ENCODE measurements at places on chromosomes 7 and 10. TPM values are rescaled to one million over a fixed set of nuclear protein-coding genes. Genes with fewer than 3 reads are reported as not detected.
A peak's percentile ranks its signal among the peaks of the same experiment; 100 is the strongest.

GRCh38 chr7:15326044-15326644, 235.7 kb downstream of the AGMO start:
- peak; percentile 19 for DNase-seq

DNA sequence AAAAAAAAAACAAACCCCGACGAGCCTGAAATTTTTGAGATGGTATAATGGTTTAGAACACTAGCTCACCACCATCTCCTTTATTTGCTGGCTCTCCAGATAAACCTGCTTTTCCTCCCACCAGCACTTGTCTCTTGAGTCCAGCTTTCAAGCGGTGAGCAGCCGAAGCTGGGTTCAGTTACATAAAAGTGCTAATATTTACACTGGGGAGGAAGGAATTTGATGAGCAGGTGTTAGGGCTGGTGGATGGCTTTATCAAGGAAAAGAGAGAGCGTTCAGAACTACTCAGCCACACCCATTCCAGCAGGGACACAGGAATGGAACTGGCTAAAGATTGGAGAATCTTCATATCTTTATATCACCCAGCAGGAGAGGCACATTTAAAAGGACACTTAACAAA, 6.6 kb upstream of the CALML3 start:
- no peak for DNase-seq

GRCh38 chr7:36306722-36307121, 82.9 kb upstream of the ANLN start:
- no peak for DNase-seq

DNA sequence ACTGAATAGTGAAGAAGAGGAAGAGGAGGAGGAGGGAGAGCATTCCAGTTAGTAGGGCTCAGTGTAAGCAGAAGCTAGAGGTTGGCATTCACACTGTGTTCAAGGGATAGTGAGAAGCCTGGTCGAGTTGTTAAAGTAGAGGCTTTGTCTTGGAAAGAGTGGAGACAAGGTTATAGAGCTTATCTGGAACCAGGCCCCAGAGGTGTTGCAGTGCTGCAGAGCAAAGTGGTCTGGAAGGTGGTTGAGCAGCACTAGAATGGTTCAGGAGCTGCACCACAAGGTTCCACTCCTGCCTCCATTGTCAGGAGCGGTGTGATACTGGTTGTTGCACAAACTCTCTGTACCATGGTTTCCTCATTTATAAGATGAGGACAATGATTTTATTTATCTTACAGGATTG, 8.8 kb upstream of the PCGF5 start:
- no peak for DNase-seq

GRCh38 chr10:95694665-95695064, 938 bp upstream of the TCTN3 start:
- no peak for DNase-seq

GRCh38 chr7:131455546-131455945, 100.9 kb downstream of the PODXL start:
- no peak for DNase-seq

DNA sequence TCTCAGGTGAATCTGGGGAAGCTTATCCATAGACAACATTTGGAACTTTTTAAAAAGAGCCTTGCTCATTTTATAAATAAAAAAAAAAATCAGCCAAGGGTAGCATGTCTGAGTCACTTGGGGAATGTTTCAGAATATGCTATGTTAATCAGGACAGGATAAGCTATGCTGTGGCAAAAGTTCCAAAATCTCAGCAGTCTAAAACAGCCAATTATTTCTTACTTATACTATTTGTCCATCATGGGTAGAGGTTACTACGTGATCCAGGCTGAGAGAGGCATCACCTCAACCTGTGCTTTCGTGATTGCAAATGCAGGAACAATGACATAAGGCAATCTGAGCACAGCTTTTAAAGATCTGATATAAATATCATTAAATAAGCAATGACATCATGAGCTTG, 6.5 kb downstream of the SLC13A1 start:
- DNase-seq: no peak

DNA sequence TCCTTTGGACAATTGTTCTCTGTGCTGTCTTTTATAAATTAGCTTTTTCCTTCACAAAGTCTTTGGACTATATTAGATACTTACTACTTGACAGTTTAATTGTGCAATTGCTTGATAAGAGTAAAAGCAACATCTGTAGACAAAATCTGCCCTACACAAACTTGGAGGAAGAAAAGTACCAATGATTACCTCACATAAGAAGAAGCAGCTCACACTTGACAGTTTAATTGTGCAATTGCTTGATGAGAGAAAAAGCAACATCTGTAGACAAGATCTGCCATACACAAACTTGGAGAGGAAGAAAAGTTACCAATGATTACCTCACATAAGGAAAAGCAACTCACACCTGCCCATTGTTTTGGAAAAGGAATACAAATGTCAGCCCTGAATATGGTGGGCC, 17.1 kb upstream of the SCIN start:
- DNase-seq: no peak

GRCh38 chr10:62613424-62613823, 191.1 kb upstream of the ADO start:
- no peak for DNase-seq

DNA sequence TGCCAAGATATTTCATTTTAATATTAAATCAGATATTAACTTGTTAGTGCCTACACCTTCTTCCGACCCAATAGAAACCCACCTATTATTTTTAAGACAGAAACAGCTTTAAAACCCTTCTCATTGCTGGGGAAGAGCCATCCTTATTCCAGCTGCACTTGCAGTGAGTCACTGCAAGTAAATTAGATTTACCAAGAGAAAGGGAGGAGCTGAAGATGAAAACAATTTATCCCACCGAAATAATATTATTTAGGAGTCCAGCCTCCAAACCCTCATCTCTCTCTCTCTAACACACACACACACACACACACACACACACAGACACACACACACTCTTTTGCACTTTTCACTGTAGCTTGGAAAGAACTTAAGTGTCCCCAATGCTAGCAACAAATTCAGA, 26.9 kb downstream of the TWIST1 start:
- DNase-seq: no peak

DNA sequence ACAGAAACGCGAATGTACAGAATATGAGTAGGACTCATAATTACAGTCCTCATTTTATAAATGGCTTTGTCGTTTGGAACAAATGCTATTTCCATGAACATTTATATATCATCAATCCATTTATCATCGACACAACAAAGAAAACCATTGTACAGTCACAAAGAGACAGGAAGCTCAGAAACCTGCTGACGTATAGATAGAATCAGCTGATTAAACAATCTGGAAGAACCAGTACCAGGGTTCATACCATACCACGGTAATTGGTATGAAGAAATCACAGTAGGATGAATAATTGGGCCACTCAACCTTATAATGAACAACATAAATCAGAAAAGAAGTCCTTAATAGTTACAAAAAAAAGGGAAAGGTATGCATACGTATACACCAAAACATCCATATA, 295.0 kb downstream of the PARD3 start:
- DNase-seq: no peak

DNA sequence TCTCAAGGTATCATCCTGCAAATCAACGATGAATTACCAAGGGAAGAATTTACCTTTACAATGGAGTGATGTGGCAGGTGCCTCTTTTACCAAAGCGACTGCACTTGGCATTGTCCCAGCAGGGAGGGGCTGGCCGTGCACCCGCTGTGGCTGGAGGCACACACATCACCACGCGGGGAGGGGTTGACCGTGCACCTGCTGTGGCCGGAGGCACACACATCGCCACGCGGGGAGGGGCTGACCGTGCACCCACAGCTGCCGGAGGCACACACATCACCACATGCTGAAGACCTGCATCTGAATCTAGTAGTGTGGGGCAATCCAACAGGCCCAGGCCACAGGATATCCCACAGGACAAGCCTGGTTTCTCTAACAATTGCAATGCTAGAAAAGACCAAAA, 493.5 kb downstream of the DNAJB6 start:
- no peak for DNase-seq

DNA sequence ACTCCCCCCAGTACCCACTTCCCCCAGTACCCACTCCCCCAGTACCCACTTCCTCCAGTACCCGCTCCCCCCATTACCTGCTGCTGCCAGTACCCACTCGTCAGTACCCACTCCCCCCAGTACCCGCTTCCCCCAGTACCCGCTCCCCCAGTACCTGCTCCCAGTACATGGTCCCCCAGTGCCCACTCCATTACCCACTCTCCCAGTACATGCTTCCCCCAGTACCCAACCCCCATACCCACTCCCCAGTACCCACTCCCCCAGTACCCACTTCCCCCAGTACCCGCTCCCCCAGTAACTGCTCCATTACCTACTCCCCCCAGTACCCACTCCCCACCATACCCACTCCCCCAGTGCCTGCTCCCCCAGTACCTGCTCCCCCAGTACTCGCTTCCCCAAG, 550.6 kb downstream of the DNAJB6 start:
- no peak for DNase-seq

- DNase-seq: no peak
Observed at GRCh38 chr10:62162261-62162981, 106.2 kb downstream of the RTKN2 start.

DNA sequence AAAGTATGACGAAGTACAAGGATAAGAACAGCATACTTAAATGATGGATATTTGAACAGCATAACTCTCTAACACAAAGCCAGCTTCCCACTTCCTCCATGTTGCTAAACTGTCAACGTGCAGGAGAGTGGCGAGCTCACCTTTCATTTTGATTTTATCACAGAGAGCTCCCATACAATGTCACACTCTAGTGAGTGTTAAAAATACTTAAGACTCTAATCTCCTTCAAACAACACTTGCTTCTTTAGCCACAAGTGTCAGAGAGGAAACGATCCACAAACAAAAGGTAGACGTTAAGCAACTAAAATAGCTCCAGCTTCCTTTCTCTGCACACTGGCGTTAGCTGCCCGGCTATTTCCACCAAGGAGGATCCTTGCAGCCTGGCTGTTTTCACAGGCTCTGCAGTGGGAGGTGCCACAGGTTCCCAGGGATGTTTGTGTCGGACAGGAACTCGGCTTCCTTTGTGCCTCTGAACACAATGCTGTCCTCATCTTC, 194.6 kb downstream of the COBL start:
- DNase-seq: peak; percentile 48

DNA sequence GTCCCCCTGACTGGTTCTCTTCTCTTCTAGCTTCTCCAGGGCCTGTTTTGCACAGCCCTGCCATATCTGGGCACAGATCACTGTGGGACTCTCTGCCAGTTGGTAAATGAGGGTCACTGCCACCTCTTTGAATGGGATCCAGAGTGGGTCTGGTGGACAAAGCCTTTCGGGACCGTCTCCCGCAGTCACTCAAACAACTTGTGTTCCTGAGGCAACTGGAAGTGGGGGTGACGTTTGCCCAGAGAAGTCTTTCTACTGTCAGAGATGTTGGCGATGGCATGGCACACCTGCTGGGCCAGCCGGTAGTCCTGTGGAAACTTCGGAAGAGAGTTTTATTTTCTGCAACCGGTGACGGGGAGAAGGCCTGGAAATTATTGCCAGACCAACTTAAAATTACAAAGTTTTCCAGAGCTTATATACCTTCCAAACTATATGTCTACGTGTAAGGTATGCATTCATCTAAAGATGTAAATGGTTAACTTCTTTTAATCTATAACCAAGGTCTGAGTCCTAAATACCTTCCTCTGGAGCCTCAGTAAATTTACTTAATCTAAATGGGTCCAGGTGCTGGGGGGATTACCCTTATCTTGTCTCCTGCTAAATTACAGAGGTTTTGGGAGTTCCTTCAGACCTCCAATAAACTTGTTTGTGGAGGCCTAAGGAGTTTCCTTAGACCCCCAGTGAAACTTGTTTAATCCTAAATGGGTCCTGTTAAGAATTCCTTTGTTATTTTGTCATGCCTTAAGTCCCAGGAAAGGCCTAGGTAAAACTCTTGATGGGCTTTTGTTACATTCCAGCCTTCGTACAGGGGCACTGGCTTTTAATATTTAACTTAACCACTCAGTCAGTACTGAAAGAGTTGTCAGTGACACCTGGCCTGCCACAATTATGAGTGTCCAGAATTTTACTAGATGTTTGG, 94.0 kb downstream of the NPSR1 start:
- no peak for DNase-seq

GRCh38 chr7:35802649-35803048, 1.8 kb downstream of the SEPTIN7 start:
- DNase-seq: no peak

GRCh38 chr7:81960026-81960425, 190.2 kb upstream of the HGF start:
- DNase-seq: no peak

GRCh38 chr10:113301342-113301984, 251.4 kb upstream of the HABP2 start:
- DNase-seq: no peak

DNA sequence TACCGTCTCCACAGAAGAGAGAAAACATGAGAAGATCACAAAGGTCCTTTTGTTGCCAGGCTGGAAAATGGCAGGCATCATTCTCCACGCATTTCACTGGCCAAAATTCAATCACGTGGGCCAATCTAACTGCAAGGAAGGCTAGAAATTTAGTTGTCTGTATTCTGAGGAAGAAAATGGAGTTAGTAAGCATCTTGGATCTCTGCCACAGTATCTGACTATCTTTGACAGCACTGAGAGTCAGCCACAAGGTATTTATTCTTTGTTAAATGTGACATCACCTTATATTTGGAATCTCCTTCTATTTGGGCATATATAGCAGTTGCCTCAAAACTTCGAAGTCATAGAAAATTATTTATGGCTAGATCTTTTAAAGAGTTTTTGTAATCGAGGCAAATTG, 213.9 kb downstream of the NSUN6 start:
- no peak for DNase-seq

- DNase-seq: no peak
Observed at GRCh38 chr10:96656839-96657238, 63.5 kb downstream of the PIK3AP1 start.

- DNase-seq: no peak
Observed at GRCh38 chr10:122157451-122157850, 113.6 kb upstream of the BTBD16 start.

DNA sequence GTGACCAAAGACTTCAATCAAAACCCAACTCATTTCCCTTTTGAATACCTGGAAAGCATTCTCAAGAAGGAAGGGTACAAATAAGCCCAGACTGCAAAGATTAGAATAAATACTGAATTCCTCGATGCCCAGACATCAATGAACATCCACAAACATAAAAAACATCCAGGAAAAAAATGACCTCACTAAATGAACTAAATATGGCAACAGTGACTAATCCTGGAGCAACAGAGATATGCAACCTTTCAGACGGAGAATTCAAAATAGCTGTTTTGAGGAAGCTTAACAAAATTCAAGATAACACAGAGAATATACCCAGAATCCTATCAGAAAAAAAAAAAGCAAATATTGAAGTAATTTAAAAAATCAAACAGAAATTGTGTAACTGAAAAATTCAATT, 43.2 kb downstream of the PCLO start:
- DNase-seq: no peak

- peak; percentile 89 for DNase-seq
Observed at GRCh38 chr10:23344241-23344841, at the start of gene C10orf67. C10orf67 (minus strand) TSS chr10:23344797; CDS start chr10:23344774, 23 bp downstream.

SLC39A12 gene
- polyA plus RNA-seq: 12.8 TPM

INSYN2A gene
- polyA plus RNA-seq: 7.7 TPM

PTPN20 gene
- 0.17 TPM for polyA plus RNA-seq

SRRM3 gene
- 20.5 TPM for polyA plus RNA-seq

TES gene
- 9.4 TPM for polyA plus RNA-seq

GCK gene
- polyA plus RNA-seq: 41.6 TPM

GOT1 gene
- 101 TPM for polyA plus RNA-seq

GHRHR gene
- 1.6 TPM for polyA plus RNA-seq

ABLIM1 gene
- 46.0 TPM for polyA plus RNA-seq

Data from brain (organoid and tissue), 16 donors.